ENCODE measurements at places on chromosomes 13 and 19. TPM values are rescaled to one million over a fixed set of nuclear protein-coding genes. Genes with fewer than 3 reads are reported as not detected.

GRCh38 chr19:55306712-55307111 lies 18.4 kb downstream of the TMEM150B start:
- no peak for ATAC-seq

GRCh38 chr19:13964776-13965175 lies 12.5 kb downstream of the DCAF15 start:
- no peak for ATAC-seq

- no peak for ATAC-seq
Measured at GRCh38 chr19:18717601-18718000, 34.1 kb downstream of the CRTC1 start.

DNA sequence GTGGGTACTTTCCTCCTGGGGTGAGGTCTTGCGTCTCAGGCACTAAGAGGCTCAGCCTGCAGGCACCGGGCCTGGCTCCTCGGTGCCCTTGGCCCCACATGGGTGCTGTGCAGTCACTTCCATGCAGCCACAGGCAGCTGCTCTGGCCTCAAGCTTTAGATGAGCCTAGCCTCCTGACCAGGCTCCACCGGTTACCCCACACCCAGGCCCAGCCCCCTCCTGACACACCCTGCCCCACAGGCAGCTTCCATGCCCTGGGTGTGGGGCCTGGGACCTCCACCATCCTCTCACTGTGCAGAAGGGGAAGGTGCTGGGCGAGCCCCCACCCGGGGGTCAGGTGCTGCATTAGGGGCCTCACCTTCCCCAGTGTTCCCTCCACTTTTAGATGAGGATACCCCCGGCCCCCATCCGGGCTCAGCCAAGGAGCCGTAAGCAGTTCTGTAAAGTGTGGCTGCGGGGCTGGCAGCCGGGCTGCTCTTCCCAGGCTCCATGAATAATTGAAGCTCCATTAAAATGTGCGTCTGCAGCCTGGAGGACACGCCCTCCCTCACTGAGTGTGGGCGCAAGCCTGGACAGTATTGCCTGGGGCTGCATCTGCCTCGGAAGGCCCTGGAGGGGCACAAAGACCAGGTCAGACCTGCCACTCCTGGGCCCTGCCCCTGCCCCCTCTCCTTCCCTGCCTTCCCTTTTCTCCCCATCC lies 72.5 kb upstream of the KCTD15 start:
- ATAC-seq, result no peak

The KASH5 gene
- not detected for total RNA-seq

Data from esophagus mucosa (tissue), 1 donor.